Naive thymus-derived CD8-positive, alpha-beta T cell (primary cell): ENCODE measurements at places on chromosomes 7 and 10. TPM values are rescaled to one million over a fixed set of nuclear protein-coding genes. Genes with fewer than 3 reads are reported as not detected.
A peak's percentile ranks its signal among the peaks of the same experiment; 100 is the strongest.

GRCh38 chr7:264541-265191, 25.3 kb upstream of the FOXL3 start:
- DNase-seq = no peak

- DNase-seq = peak; percentile 47
Measured at GRCh38 chr7:100612730-100613390, 520 bp downstream of the MOSPD3 start.

GRCh38 chr10:21141946-21142492, 244.9 kb upstream of the NEBL start:
- DNase-seq = no peak

- no peak for DNase-seq
Measured at GRCh38 chr7:113087071-113087998, 708 bp upstream of the GPR85 start.

GRCh38 chr7:106124186-106124585, 12.1 kb upstream of the SYPL1 start:
- no peak for DNase-seq

- DNase-seq = no peak
Measured at GRCh38 chr7:53657586-53657985, 622.2 kb downstream of the POM121L12 start.

- DNase-seq = peak; percentile 7
Measured at GRCh38 chr7:21507627-21508343, 35.1 kb upstream of the DNAH11 start.

Gene INSYN2A
- not detected for polyA plus RNA-seq
